ENCODE measurements at places on chromosomes 16 and 17. TPM values are rescaled to one million over a fixed set of nuclear protein-coding genes. Genes with fewer than 3 reads are reported as not detected.

The CBLN1 gene
- not detected for total RNA-seq

GRCh38 chr17:15245054-15245453 lies 20.1 kb downstream of the PMP22 start:
- no peak for DNase-seq

The HEATR9 gene
- total RNA-seq = not detected

The NGFR gene
- 3.6 TPM for total RNA-seq

The KRTAP9-2 gene
- not detected for total RNA-seq

The SDR42E2 gene
- total RNA-seq = not detected

DNA sequence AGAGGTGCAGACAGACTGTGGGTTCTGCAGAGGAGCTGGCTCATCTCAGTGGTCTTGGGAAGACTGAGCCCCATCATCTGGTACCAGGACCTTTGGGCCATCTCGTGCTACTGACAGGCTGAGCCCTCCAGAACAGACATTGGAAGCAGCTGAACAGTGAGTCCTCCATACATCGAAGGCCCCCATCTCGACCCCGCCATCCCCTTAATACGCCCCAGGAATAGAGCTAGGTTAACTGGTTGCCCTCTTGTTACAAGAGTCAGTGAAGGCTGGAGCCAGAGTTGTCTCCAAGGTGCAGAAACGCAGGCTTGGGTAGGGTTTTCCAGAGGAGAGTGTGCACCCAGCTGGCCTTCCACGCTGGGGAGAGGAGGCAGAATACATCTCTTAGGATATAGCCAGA lies 76.0 kb downstream of the N4BP1 start:
- DNase-seq = no peak

DNA sequence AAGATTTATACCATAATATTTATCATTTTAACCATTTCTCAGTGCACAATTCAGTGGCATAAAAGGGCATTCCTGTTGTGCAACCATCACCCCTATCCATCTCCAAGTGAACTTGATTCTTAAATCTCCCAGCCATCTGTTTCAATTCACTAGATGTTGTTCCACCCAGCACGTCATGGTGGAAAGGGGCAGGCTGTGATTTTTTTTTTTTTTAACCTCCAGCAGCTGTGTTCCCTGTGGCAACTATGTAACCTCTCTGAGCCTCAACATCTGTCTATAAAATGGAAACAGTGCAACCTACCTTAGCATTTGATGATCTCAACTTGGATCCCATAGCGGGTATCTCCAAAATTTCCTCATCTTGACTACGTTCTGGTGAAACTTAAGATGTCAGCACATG lies 604.5 kb downstream of the WWOX start:
- DNase-seq = no peak

- no peak for DNase-seq
Measured at GRCh38 chr17:77174928-77175661, 34.3 kb downstream of the SEC14L1 start.

DNA sequence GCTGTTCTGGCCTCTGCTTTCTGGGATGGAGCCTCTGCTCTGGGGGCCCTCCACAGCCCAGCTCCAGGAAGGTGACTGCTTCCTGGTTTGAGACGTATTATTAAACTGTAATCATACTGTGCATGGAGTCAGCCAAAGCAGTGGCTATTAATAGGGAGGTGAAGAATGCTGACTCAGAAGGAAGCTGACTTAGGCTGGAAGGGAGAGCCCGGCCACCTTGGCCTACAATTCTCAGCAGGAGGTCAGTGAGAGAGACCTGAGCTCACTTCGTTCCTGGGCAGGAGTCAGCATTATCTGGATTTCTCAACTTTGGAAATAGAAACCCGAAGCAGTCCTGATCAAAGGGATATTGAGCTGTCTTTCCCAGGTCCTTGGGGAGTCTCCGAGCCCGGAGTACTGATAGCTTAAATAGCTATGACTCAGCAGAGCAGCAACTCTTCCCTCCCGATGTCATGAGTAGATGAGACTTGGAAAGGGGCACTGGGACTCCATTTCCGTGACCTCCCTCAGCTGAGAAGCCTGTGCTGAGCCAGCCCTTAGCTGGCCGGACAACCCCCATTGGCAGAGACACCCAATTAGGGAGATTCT lies 91.8 kb downstream of the YPEL2 start:
- peak; percentile 50 for DNase-seq

The IL32 gene
- total RNA-seq = 4.4 TPM

DNA sequence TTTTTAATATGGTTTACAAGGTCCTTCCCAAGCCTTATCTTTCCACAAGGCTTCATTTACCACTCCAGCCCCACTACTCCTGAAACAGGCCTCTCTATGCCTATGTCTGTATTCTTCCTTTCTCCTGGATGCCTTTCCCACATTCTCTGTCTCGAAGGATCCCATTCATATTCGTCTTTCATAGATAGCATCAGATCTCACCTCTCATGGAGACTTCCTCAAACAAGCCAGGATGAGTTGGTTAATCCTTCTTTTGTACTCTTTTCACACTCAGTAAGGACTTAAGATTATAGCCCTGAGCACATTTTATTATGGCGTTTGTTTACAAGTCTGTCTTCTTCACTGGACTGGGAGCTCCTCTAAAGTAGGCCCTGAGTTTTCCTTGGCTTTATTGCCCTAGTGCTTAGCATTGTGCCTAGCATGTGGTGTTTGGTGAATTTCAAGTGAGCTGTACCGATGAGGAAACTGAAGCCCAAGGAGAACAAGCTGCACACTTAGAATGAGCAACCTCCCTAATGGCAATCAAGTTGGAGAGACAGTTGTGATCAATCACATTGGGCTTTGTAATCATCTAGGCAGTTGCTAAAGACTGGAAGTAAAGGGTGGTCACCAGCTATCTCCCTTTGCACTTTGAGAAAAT lies 10.0 kb upstream of the TBX4 start:
- no peak for DNase-seq

The GPR139 gene
- not detected for total RNA-seq

- DNase-seq = no peak
Measured at GRCh38 chr16:29747947-29748759, 2.4 kb upstream of the C16orf54 start.

The PRDM7 gene
- not detected for total RNA-seq

The ZNF469 gene
- total RNA-seq = 0.82 TPM

The APOBR gene
- not detected for total RNA-seq

GRCh38 chr16:79003026-79003609 lies 597.4 kb downstream of the MAF start:
- no peak for DNase-seq

- peak; percentile 53 for DNase-seq
Measured at GRCh38 chr17:57422574-57423164, 166.3 kb downstream of the MSI2 start.

GRCh38 chr16:3959148-3959547 lies 78.6 kb upstream of the CREBBP start:
- peak; percentile 76 for DNase-seq

DNA sequence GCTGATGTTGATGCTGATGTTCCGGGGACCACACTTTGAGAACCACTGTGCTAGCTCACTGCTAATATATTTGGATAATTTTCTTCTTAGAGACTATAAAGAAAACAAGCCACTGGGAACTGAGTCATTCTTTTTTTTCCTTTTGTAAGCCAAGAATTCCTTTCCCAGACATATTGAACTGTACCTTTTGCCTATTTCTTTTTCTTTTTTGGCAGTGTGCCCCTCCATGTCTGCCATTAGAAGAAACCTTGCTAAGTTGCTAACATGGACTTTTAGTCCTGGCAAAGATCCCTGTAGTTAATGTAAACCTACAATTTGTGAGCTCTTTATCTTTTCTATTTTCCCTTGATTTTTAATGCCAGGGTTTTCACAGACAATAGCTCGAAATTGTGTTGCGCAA lies 17.3 kb upstream of the ERCC4 start:
- DNase-seq = peak; percentile 34

DNA sequence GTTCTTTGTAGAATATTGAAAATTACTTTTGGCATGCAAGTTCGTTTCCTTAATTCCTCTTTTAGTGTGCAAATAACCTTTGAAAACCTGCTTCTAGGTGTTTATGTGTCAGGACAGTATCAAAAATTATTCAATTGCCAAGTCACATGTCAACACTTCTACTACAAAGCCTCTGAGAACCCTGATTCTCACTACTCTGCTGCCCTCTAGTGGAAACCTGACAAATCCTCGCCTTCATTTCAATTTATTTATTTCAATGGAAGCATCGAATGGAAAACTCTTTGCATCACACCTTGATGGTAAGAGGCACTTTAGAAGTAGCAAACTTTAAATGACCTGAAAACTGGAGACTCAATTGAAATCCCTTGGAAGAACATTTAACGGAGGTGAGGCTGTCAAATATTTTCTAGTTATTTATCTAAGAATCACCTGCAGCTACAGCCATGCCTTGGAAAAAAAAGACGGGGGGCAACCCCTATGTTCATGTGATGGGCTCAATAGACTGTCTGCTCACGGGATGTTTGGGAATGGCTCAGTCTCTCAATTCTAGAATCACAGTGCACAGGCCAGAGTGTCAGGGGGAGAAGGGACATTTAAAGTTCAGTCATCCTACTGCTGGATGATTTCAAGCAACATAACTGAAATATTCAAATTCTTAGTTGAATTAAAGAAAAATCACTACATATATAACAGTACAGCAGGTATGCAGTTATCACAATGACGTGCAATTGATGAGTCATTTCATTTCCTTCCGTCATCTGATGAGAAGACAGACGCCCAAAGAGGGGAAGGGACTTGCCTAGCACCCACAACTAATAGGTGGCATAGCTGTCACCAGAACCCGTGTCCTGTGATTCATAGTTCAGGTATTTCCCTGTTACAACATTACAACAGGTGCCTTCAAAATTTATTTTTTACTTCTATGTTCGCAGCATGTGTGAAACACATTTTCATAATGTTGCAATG lies 563.9 kb downstream of the TOX3 start:
- DNase-seq = peak; percentile 33

The NXN gene
- 100 TPM for total RNA-seq

DNA sequence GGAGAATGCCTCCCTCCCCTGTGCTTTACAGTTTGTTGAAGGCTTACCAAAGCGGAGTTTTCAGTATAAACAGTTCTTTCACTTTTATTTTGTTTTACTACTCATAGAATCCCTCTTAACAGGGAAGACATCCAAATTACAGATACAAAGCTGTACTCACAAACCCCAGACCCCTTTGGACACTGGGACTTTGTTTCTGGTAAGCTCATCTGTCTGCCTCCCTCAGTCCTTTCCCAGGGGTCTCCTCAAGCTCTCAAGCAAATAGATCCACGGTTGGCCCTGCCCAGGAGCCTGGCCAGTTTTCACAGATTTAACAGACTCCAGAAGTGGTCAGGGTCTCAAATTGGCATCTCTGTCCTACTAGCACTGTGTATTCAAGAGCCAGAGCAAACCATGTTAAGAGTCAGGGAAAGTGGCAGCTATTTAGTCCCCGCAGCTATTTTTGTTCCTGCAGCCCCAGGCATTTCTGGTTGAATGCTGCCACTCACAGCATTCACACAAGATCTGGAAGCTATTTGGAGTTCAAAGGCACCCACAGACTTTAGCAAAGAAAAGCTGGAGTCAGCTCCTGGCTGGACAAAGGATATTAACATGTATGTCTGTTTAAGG lies 54.2 kb downstream of the TMEM100 start:
- DNase-seq = no peak

DNA sequence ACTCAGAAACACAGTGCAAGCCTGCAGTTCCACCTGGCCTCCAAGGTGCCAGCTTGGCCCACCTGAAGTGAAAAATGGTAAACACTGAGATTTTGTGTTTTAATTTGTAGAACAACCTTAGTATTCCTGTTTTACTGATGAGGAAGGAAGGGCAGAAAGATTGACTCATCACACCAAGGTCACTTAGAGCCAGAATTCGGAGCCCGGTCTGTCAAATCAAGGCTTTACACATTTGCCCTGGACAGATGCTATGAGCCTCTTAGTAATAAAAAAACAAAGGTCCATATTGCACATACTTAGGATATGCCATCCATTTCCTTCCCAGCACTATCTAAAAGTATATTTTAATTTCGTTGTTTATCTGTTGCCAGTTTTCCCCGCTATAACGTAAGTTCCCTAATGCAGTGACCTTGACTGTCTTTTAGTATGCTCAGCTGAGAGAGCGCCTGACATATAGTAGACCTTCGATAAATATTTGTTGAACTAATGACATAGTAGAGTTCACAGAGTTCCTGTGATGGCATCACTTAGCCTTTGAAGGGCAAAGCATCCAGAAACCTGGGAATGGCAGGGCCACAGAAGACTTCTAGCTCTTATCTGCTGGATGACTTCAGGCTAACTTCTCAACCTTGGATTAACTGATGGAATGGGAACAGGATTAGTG lies 7.2 kb upstream of the TBKBP1 start:
- DNase-seq = no peak

DNA sequence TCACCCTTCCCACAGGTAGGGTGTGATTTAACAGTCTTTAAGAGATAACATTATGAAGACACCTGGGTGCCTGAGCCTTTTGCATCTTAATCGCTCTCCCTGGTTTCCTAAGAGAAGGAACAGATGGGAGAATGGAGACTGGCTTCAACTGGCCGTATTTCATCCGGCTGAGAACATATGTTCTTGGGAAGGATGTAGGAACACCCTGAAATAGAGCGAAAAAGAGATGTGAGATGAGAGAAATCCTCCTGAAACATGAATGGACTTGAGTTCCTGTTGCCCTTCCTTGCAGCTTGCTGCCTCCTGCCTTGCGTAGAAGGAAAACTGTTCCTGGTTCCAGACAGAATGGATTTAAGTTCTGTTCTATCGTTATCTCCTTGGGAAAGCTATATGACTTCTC lies 385.4 kb upstream of the RBFOX1 start:
- no peak for DNase-seq

The GUCY2D gene
- not detected for total RNA-seq

The TPSG1 gene
- 1.9 TPM for total RNA-seq

The CD7 gene
- not detected for total RNA-seq

DNA sequence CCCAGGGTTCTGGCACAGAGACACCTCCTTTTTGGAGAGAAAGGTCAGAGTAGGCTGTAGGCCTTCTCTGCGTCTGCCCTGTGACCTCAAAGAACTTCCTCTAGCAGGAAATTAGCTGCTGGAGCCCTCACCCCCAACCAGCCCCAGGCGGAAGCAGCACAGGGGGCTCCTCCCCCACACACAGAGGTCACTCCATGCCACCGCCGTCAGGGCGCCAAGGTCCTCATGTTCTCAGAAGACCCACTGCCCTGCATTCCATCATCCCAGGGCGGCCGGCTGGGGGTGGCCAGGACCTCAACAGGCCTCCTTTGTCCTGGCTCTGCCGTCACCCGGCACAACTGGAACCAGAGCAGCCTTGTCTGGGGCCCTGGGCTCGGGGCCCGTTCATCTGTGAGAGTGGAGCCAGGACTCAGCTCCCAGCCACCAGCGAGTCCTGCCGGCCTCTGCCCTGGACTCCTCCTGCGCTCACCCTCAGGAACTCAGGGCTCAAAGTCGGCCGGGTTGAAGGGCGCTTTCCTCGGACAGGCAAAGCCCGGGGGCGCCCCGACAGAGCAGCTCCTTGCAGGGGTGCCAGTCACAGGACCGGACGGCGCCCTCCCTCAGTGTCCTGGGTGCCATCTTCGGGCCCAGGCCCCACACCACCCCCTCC lies 1.2 kb downstream of the TMC6 start:
- DNase-seq = no peak

The AANAT gene
- total RNA-seq = not detected

Measured in MG63 (cell line).